Esophagus muscularis mucosa (tissue), 4 donors: ENCODE measurements at places on chromosomes 2 and 18. TPM values are rescaled to one million over a fixed set of nuclear protein-coding genes. Genes with fewer than 3 reads are reported as not detected.

IL37 gene
- total RNA-seq = not detected

MERTK gene
- total RNA-seq = 19.9 TPM

INHA gene
- not detected for total RNA-seq

KLF7 gene
- total RNA-seq = 33.6 TPM

HAAO gene
- total RNA-seq = 3.2 TPM

GALNT14 gene
- not detected for total RNA-seq

MTHFD2 gene
- 38.0 TPM for total RNA-seq

MDH1 gene
- 178 TPM for total RNA-seq

GRCh38 chr18:46759890-46760289 is 3.0 kb upstream of the ST8SIA5 start:
- no peak overlapping the region for H3K4me3 ChIP-seq
- DNase-seq = peak; percentile 39
- peaks cover 25% of the 10 kb centered on the region for H3K4me1 ChIP-seq
- no peak overlapping the region for H3K27ac ChIP-seq
- H3K27me3 ChIP-seq = no peaks in the 10 kb centered on the region

- no peak overlapping the region for H3K4me3 ChIP-seq
- no peaks in the 10 kb centered on the region for H3K36me3 ChIP-seq
- H3K27me3 ChIP-seq = no peaks in the 10 kb centered on the region
- DNase-seq = no peak
- H3K4me1 ChIP-seq = peaks cover 15% of the 10 kb centered on the region
Observed at GRCh38 chr2:64325477-64325851, 128.5 kb upstream of the LGALSL start.

DNA sequence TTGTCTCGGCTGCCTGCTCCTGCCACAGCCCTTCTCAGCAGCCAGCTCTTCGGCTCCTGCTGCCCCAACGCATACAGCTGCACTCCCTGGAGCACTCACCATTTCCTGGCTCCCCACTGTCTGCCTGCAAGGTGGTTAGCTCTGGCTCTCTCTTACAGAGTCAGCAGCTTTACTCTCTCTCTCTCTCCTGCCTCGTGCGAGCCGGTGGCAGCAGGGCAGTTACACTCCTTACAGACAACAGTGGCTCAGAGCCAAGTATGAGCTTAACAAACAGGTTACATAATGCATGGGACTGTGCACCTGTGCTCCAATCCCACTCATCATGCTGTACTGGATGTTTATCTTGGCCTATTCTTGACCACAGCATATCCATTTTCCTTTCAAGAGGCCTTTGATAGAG is 47.4 kb upstream of the DNAJC10 start:
- H3K4me1 ChIP-seq = no peaks in the 10 kb centered on the region
- H3K36me3 ChIP-seq = no peaks in the 10 kb centered on the region
- DNase-seq = no peak
- no peaks in the 10 kb centered on the region for H3K27me3 ChIP-seq
- H3K27ac ChIP-seq = no peak overlapping the region
- no peak overlapping the region for H3K4me3 ChIP-seq

DNA sequence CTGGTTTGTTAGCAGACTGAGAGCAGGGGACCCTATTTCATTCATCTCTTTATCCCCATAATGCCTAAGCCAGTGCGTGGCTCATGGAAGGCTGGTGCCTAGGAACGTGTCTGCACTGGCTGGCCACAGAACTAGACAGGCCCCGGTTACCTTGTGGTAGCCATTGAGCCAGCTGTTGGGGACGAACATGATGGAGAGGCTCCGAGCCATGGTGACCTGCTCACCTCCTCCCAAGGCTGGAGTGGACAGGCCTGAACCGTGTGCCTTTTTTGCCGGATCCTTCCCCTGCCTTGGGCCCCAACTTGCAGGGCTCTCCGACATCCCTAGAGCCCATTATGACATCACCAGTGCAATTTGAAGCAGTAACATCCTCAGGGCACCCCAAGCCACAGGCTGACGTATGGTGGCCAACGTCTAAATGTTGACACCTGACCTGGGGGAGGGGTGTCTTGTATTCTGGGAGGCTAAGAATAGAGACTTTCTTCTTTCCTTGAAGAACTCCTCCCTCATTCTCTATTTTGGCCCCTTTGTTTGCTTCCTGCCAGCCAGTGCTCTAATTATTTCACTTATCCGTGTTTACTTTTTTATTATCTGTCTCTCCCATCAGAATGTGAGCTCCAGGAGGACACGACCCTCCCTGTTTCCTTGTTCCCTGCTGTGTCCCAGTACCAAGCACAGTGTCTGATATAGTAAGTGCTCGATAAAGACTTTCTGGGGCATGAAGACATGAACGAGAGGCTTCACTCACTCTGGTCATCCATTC is 12.2 kb upstream of the DNPEP start:
- no peaks in the 10 kb centered on the region for H3K36me3 ChIP-seq
- no peaks in the 10 kb centered on the region for H3K27me3 ChIP-seq
- H3K27ac ChIP-seq = no peak overlapping the region
- DNase-seq = no peak
- peaks cover 44% of the 10 kb centered on the region for H3K4me1 ChIP-seq
- H3K4me3 ChIP-seq = no peak overlapping the region

DNA sequence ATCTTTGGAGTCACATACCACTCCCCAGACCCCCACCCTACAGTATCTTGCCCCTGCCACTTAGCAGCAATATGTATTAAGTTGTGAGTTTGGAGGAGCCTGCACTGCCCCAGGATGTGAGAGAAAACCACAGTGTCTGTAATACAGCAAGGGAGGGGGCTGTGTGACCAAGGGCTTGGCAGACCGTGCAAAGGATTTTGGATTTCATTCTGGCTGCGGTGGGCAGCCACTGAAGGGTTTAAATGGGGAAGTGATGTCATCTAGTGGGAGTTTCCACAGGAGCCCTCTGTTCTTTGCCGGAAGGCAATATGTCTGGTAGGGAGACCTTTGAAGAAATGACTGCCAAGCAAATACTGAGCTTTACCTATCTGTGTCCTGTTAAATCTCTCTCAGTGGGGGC is 202.4 kb downstream of the FHOD3 start:
- DNase-seq = no peak
- H3K4me3 ChIP-seq = no peak overlapping the region
- no peak overlapping the region for H3K27ac ChIP-seq
- H3K36me3 ChIP-seq = no peaks in the 10 kb centered on the region
- H3K27me3 ChIP-seq = no peaks in the 10 kb centered on the region

- no peaks in the 10 kb centered on the region for H3K4me1 ChIP-seq
- no peaks in the 10 kb centered on the region for H3K27me3 ChIP-seq
- DNase-seq = no peak
- H3K36me3 ChIP-seq = no peaks in the 10 kb centered on the region
- no peak overlapping the region for H3K4me3 ChIP-seq
Observed at GRCh38 chr2:169761251-169761969, 27.8 kb downstream of the KLHL23 start.

DNA sequence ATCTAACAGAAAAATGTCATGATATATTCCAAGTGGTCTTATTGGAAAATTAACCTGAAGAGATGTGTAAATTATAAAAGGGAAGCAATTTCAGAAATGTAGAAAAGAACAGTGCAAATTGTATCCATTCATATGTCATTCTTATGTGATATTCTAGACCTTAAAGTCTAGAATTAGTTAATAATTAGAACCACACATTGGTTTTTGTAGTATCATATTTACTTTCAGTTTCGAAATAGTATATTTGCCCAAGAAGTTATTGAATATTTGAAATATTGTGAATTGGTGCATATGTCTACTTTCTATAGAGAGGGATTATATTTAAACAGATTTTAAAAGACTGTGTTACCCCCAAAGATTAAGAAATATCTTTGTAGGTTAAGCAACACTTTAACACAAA is 1348.6 kb upstream of the ACVR2A start:
- no peak for DNase-seq
- H3K4me1 ChIP-seq = no peaks in the 10 kb centered on the region
- H3K27me3 ChIP-seq = no peaks in the 10 kb centered on the region
- no peak overlapping the region for H3K4me3 ChIP-seq
- H3K36me3 ChIP-seq = no peaks in the 10 kb centered on the region

DNA sequence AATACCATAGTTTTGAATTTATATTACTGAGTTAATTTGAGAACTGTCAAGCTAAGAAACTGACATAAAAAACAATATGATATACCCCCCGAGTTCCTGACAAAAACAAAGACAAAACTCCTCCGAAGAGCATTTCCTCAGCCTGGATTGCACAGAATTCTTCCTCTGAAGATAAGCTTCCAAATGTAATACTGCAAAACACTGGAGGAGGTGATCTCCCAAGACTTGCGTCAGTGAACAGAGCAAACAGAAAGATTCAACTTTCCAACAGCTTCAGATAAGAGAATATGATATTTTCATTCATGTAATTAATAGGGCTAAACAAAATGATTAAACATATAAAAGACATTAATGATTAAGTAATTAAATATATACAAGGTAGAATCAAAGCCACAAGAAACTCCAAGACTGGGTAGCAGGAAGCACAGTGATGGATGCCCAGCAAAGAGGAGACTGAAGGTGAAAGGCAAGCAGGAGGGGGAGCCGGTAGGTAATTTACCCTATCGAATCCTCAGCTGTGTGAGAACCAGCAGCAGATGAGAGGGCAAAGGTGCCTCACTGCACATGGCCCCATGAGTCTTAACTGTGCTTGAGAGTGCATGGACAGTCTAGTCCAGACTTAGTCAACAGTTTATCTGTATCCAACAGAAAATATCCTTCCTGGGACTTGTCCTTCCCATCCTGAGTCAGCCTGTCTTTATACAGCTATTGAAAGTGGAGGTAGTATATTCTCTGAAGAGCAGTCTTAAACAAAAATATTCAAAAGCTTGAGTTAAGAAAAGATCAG is 18.3 kb upstream of the SERPINB3 start:
- no peak for DNase-seq
- no peak overlapping the region for H3K4me3 ChIP-seq

DNA sequence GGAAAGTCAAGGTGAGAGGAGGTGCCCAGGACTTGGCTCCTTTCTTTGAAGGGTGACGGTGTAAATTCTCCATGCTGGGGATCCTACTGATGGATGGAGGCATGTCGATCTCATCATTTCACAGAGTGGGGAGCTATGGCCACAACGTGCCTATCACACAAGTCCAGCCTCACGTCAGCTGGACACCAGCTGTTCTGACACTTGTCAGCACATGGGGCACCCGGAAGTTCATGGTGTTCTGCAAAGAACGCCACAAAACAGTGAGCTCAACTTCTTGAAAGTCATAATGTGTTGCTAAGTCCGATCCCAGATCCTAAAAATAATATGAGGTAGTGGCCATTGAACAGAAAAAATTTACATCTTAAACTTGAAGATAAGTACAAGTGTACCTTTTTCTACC is 12.3 kb downstream of the PAX8 start:
- H3K36me3 ChIP-seq = no peaks in the 10 kb centered on the region
- H3K27me3 ChIP-seq = peaks cover 7% of the 10 kb centered on the region
- H3K4me1 ChIP-seq = peaks cover 10% of the 10 kb centered on the region
- H3K27ac ChIP-seq = no peak overlapping the region

DNA sequence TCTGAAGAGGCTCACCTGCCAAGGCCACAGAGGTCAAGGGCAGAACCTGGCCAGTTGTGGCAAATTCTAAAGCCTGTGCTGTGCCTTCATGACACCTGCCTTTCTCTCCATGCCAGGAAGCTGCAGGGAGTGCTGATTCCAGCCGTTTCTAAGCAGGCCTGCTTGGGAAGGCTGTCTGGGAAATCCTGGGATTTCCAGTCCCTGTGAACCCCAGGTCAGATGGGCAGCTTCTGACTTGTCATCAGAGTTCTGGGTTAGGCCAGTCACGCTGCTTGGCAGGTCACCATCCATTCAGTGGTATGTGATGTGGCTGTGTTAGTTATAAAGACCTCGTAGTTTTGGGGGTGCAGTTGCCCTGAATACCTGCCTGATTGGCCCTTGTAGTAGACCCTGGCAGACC is 70.7 kb upstream of the ALPP start:
- no peaks in the 10 kb centered on the region for H3K36me3 ChIP-seq
- no peak for DNase-seq
- no peaks in the 10 kb centered on the region for H3K27me3 ChIP-seq
- no peak overlapping the region for H3K27ac ChIP-seq

- H3K36me3 ChIP-seq = no peaks in the 10 kb centered on the region
- no peak overlapping the region for H3K4me3 ChIP-seq
- H3K4me1 ChIP-seq = peaks cover 31% of the 10 kb centered on the region
- DNase-seq = no peak
- peak overlapping the region; percentile 76 for H3K27ac ChIP-seq
Observed at GRCh38 chr2:225764346-225764745, 364.8 kb downstream of the NYAP2 start.

GRCh38 chr18:22841840-22842239 is 91.3 kb upstream of the RBBP8 start:
- no peak for DNase-seq
- peaks cover 7% of the 10 kb centered on the region for H3K4me1 ChIP-seq
- no peak overlapping the region for H3K27ac ChIP-seq

GRCh38 chr2:41990688-41991087 is 57.1 kb upstream of the PKDCC start:
- no peak overlapping the region for H3K27ac ChIP-seq
- no peaks in the 10 kb centered on the region for H3K36me3 ChIP-seq
- no peak overlapping the region for H3K4me3 ChIP-seq
- no peaks in the 10 kb centered on the region for H3K4me1 ChIP-seq
- no peaks in the 10 kb centered on the region for H3K27me3 ChIP-seq

- H3K27ac ChIP-seq = no peak overlapping the region
- no peaks in the 10 kb centered on the region for H3K27me3 ChIP-seq
- H3K4me1 ChIP-seq = no peaks in the 10 kb centered on the region
- no peaks in the 10 kb centered on the region for H3K36me3 ChIP-seq
Observed at GRCh38 chr2:215499331-215499730, 63.5 kb upstream of the FN1 start.

DNA sequence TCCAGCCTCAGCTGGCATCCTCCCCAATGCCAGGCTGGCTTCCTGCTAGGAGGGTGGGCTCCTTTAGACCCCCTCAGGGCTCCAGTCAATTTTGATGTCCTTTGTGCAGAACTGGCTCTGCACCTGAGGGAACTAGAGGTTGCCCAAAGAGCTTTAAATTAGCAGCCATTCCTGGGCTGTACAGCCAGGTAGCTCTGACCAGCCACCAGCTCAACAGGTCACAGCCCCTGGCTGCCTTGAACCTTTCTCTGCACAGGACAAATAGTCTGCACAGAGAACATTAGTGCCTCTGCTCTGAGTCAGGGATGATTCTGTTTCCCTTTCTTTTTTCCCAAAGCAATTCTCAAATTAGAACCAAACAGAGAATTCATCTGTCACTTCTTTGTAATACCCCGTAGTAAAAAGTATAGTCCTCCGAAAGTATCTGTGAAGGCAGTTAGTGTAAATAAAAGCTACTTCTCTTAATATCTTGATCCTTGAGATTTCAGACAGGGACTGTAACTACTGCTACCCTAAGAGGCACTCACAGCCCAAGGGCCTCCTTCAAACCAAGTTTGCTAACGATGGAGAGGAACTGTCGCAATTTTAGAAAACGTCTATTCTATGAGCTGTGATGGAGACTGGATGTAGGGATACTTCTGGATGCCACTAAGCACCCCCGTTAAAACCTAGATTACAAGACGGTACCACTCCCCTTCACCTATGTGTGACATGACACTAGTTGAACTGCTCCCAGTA is 3.0 kb downstream of the TTC32 start:
- DNase-seq = no peak
- no peaks in the 10 kb centered on the region for H3K27me3 ChIP-seq
- H3K4me1 ChIP-seq = peaks cover 52% of the 10 kb centered on the region
- no peak overlapping the region for H3K4me3 ChIP-seq
- H3K36me3 ChIP-seq = no peaks in the 10 kb centered on the region
- no peak overlapping the region for H3K27ac ChIP-seq
